ENCODE measurements at places on chromosomes 6 and 20. TPM values are rescaled to one million over a fixed set of nuclear protein-coding genes. Genes with fewer than 3 reads are reported as not detected.

The SNRPB gene
- total RNA-seq = 522 TPM

The CASS4 gene
- 0.28 TPM for total RNA-seq

The ASIP gene
- total RNA-seq = not detected

The ARMH2 gene
- not detected for total RNA-seq

The SLC22A1 gene
- total RNA-seq = 3.3 TPM

The LIN28B gene
- 21.6 TPM for total RNA-seq

The DZANK1 gene
- total RNA-seq = 4.4 TPM

The ZNF292 gene
- total RNA-seq = 42.6 TPM

The TRIM31 gene
- total RNA-seq = not detected

The NT5DC1 gene
- total RNA-seq = 47.9 TPM

The IGF2R gene
- 64.7 TPM for total RNA-seq

The SAMD5 gene
- 4.3 TPM for total RNA-seq

- H3K36me3 ChIP-seq = no peaks in the 10 kb centered on the region
- H3K4me1 ChIP-seq = no peaks in the 10 kb centered on the region
- no peak overlapping the region for H3K4me3 ChIP-seq
- no peak for DNase-seq
These were observed 961.7 kb downstream of the KIF16B start for GRCh38 chr20:15611541-15611940.

- no peaks in the 10 kb centered on the region for H3K36me3 ChIP-seq
- no peak overlapping the region for H3K4me3 ChIP-seq
- DNase-seq = peak; percentile 23
- H3K4me1 ChIP-seq = peaks cover 3% of the 10 kb centered on the region
- H3K27ac ChIP-seq = no peak overlapping the region
These were observed 1.9 kb upstream of the FUCA2 start for GRCh38 chr6:143513410-143513809.

- peaks cover 18% of the 10 kb centered on the region for H3K4me1 ChIP-seq
- no peaks in the 10 kb centered on the region for H3K27me3 ChIP-seq
- H3K36me3 ChIP-seq = peaks cover 37% of the 10 kb centered on the region
- no peak overlapping the region for H3K4me3 ChIP-seq
- no peak overlapping the region for H3K27ac ChIP-seq
These were observed 4.7 kb upstream of the MICAL1 start for GRCh38 chr6:109460161-109460829.

GRCh38 chr20:23602241-23602640 lies 3.5 kb downstream of the CST9 start:
- no peak overlapping the region for H3K27ac ChIP-seq
- H3K36me3 ChIP-seq = no peaks in the 10 kb centered on the region
- H3K4me3 ChIP-seq = no peak overlapping the region
- DNase-seq = no peak

- no peak overlapping the region for H3K27ac ChIP-seq
- H3K4me3 ChIP-seq = no peak overlapping the region
- no peaks in the 10 kb centered on the region for H3K27me3 ChIP-seq
- DNase-seq = no peak
- H3K4me1 ChIP-seq = no peaks in the 10 kb centered on the region
These were observed 34.5 kb downstream of the SYTL3 start for GRCh38 chr6:158684311-158684710.

DNA sequence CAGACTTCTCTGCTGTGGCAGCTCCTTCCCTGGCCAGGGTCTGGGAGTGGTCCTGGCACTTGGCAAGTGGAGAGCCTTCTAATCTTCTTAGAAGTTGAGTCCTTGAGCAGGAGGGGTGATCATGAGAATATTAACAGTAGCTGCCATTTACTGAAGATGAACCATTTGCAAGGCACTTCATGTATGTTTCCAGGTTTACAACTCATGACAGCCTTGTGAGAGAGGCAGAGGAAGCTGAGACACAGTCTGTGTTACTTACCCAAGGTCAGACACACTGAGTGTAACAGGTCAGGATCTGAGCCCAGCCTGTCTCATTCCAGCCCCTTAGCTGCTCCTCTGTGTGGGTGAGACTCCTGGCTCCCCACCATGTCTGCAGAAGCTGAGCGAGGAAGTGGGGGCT lies 45.5 kb upstream of the SRF start:
- H3K4me3 ChIP-seq = no peak overlapping the region
- peaks cover 10% of the 10 kb centered on the region for H3K4me1 ChIP-seq
- peak overlapping the region; percentile 32 for H3K27ac ChIP-seq
- H3K27me3 ChIP-seq = no peaks in the 10 kb centered on the region
- DNase-seq = no peak

- H3K27me3 ChIP-seq = no peaks in the 10 kb centered on the region
- H3K27ac ChIP-seq = no peak overlapping the region
- no peaks in the 10 kb centered on the region for H3K36me3 ChIP-seq
- DNase-seq = no peak
- H3K4me3 ChIP-seq = no peak overlapping the region
These were observed 40.4 kb downstream of the ZBTB46 start for GRCh38 chr20:63790572-63791168.

DNA sequence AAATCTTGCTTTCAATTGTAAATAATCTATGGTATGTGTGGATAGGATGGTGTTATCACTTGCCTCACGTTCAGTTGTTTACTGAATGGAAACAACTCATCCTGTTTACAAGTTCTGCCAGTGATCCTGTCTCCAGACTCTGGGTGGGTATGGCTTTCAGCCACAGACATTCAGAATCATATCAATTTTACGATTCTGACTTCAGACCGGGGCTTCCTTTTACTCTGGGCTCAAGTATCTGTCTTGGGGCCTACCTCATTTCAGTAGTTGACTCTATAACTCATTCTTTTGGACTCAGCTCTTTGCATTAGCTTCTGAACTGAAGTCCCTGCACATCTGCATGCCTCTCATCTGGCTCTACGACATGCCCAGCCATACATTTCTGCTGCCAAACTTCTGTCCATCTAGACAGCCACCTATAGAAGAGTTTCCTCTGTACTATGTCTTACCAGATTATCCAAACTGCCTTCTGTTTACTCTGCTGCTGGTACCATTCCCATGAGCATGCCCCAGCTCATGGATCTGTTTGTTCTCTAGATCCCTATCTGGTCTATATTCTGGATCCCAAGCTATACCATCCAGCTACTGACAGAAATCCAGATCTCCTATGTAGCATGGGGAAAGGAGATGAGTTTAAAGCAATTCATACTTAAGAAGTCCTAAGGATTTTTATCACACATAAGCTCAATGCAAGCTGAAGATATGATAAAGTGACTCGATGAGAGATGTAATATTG lies 34.3 kb downstream of the FYN start:
- H3K27ac ChIP-seq = no peak overlapping the region
- DNase-seq = no peak
- no peaks in the 10 kb centered on the region for H3K4me1 ChIP-seq
- no peaks in the 10 kb centered on the region for H3K27me3 ChIP-seq
- no peaks in the 10 kb centered on the region for H3K36me3 ChIP-seq

- H3K27me3 ChIP-seq = no peaks in the 10 kb centered on the region
- H3K4me1 ChIP-seq = peaks cover 4% of the 10 kb centered on the region
- no peak overlapping the region for H3K27ac ChIP-seq
These were observed 54.7 kb downstream of the ELOVL5 start for GRCh38 chr6:53294095-53294494.

GRCh38 chr20:40317156-40317790 lies 371.8 kb downstream of the MAFB start:
- DNase-seq = no peak
- no peaks in the 10 kb centered on the region for H3K36me3 ChIP-seq
- H3K4me3 ChIP-seq = no peak overlapping the region
- peaks cover 13% of the 10 kb centered on the region for H3K4me1 ChIP-seq
- H3K27ac ChIP-seq = no peak overlapping the region

DNA sequence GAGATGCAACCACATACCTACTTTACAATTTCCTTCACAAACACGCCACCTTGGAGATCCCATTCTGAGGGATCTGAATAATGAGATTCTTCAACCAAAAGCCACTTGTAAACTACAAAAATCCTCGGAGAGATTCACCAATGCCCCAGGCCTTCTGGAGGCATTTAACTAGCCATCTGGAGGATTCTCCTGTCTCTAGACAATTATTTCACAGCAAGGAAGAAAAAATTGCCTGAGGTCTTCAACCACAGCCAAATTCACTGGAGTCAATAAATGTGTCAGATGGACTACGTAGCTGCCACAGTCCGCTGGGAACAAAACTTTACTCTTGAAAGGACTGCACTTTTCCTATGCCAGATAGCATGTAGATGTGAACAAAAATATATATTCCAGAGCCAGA lies 19.0 kb upstream of the DCDC2 start:
- H3K27ac ChIP-seq = peak overlapping the region; percentile 87
- peaks cover 58% of the 10 kb centered on the region for H3K4me1 ChIP-seq
- H3K4me3 ChIP-seq = no peak overlapping the region
- DNase-seq = peak; percentile 92

DNA sequence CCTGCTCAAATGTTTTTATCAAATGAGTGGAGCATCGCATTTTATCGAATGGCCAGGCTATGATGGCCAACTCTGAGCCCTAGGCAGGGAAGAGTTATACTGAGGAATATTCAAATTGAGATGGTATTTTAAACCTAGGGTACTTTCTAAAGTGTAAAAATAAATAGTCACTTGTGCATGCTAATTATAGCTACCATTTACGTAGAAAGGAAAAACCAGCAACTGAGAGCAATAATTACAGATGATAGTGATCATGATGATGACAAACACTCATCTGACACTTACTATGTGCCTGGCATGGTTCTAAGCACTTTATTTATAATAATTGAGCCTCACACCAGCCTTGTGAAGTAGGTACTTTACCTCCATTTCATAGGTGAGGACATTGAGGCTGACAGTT lies 455.7 kb downstream of the CD83 start:
- no peak overlapping the region for H3K27ac ChIP-seq
- H3K27me3 ChIP-seq = no peaks in the 10 kb centered on the region
- H3K4me3 ChIP-seq = no peak overlapping the region
- DNase-seq = no peak
- no peaks in the 10 kb centered on the region for H3K36me3 ChIP-seq

GRCh38 chr20:49674383-49675352 lies 39.0 kb downstream of the B4GALT5 start:
- no peak overlapping the region for H3K4me3 ChIP-seq
- no peak overlapping the region for H3K27ac ChIP-seq
- no peaks in the 10 kb centered on the region for H3K36me3 ChIP-seq
- no peaks in the 10 kb centered on the region for H3K27me3 ChIP-seq

- no peak overlapping the region for H3K4me3 ChIP-seq
- no peaks in the 10 kb centered on the region for H3K27me3 ChIP-seq
- no peaks in the 10 kb centered on the region for H3K36me3 ChIP-seq
- H3K4me1 ChIP-seq = no peaks in the 10 kb centered on the region
- H3K27ac ChIP-seq = no peak overlapping the region
These were observed 71.0 kb downstream of the CYP39A1 start for GRCh38 chr6:46581459-46582177.
